ENCODE measurements at places on chromosomes 1 and 21.

GRCh38 chr1:88916883-88917282 lies 25.5 kb upstream of the GTF2B start:
- DNase-seq: no peak

- no peak for DNase-seq
Measured at GRCh38 chr1:206745301-206745700, 25.3 kb upstream of the IL19 start.

- no peak for DNase-seq
Measured at GRCh38 chr1:206568779-206569352, 43.4 kb downstream of the EIF2D start.

DNA sequence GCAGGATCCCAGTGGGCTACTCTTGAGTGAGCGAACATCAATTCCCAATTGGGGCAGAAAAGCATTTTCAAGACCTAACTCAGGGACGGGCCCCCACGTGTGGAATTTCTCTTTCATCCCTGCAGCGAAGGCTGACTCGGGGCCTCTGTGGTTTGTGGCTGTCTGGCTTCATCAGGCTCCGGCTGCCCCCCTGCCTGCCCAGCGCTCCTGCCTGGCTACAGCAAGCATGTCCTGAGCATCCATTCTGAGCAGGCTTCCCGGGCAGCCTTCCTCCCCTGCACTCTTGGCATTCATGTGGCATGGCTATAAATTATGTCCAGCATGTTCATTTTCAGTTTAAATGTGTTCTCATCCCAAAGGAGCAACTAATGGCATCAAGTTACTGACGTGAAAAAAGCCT lies 588.1 kb downstream of the KIF26B start:
- DNase-seq: no peak

All from stimulated activated CD8-positive, alpha-beta memory T cell treated with anti-CD3 and anti-CD28 coated beads, Interleukin-2, amount 100 ng/mL, for 1 hour (primary cell).